ENCODE measurements at places on chromosomes 13 and 19.

DNA sequence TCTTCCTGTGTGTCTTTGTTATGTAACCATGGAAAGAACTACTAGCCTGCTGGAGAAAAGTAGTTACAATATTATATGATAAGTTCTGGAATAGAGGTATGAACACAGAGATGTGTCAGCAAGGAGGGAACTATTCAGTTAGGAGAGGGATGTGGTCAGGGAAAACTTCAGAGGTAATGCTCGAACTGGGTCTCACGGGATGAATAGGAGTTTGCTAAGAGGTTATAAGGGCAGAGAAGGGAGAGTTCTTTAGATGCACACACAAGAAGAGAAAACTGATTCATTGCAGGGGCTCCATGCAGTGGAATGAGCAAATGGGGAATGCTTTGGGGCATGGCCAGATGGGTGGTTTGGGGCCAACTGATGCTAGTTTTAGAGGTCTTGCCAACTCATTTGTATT, 46.0 kb upstream of the SIAH3 start:
- no peak for DNase-seq

- DNase-seq: no peak
Measured at GRCh38 chr13:59409211-59409610, 754.5 kb downstream of the DIAPH3 start.

DNA sequence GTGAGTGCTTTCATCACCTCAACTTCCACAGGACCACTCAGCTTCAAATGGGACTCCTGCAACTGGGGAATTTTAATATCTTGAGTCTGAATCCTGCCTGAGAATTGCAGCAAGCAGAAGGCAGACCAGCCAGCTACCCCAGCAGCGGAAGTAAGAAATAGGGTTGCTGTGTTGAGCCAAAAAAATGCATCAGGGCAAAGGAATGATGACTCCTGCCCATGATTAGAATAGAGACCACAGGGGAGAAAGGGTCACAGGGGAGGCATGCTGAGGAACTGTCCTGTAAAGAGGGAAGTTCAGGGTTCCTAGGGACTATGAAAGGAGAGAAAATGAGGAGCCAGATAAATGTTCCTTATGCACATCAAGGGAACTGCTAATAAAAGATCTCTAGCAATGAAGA, 370.2 kb downstream of the KCTD12 start:
- DNase-seq: no peak

DNA sequence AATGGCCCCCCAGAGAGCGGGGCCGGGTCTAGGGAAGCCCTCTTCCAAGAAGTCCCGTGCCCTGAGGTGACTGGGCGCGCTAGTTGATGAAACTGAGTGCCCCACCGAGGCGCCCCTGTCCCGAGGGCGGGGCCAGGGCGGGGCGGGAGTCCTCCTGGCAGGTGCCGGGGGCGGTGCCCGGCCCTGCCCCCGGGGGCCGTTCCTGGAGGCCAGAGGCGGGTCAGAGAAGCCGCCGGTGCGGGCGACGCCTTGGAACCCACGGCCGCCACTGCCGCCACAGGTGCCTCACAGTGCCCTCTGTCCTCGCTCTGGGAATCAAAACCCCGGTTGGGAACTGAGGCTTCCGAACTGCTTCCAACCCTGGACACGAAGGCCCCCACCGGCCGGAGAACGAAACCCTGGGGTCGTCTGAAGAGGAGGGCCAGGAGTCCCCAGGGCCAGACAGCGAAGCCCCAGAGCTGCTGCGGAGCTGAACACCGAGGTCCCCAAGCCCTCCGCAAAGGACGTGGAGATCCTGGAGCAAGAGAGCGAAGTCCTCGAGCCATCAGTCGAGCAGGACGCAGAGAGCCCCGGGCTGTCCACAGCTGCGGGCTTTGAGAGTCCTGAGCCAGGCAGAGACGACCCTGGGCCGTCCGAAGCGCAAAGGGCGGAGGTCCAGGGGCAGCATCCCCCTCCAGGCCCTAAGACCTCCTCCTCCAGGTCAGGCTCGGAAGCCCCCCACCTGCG, at the start of gene MISP3:
Gene MISP3 (plus strand): TSS at position 252 of the 726 bp plus-strand sequence. CDS start 524 bp downstream, outside the sequence.
- peak; percentile 47 for DNase-seq

- DNase-seq: peak; percentile 45
Measured at GRCh38 chr19:3785451-3785937, 687 bp downstream of the MATK start.

DNA sequence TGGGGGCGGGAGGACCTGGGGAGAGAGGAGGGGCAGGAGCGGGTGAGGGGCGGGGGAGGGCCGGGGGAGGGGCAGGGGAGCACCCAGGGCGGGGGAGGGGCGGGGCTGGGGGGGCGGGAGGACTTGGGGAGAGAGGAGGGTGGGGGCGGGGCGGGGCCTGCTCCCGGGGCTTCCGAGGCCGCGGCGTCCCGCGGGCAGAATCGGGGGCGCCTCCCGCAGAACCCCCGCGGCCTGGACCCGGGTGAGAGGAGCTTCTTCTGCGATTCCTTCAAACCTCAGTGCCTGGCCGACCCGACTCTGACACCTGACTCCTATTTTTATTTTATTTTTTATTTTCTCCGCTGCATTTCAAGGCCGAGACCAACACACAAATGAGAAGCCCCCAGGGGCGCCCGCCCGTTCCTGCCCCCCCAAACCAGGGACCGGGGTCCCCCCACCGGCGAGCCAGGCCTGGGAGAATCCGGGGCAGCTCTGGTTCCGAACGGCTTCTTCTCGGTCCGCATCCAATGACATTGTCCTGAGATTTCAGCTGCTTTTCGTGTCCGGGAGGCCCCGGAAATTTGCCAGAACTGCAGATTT, 470 bp upstream of the GRTP1 start:
- no peak for DNase-seq

GRCh38 chr13:23639674-23640073, 69.5 kb downstream of the TNFRSF19 start:
- DNase-seq: no peak

DNA sequence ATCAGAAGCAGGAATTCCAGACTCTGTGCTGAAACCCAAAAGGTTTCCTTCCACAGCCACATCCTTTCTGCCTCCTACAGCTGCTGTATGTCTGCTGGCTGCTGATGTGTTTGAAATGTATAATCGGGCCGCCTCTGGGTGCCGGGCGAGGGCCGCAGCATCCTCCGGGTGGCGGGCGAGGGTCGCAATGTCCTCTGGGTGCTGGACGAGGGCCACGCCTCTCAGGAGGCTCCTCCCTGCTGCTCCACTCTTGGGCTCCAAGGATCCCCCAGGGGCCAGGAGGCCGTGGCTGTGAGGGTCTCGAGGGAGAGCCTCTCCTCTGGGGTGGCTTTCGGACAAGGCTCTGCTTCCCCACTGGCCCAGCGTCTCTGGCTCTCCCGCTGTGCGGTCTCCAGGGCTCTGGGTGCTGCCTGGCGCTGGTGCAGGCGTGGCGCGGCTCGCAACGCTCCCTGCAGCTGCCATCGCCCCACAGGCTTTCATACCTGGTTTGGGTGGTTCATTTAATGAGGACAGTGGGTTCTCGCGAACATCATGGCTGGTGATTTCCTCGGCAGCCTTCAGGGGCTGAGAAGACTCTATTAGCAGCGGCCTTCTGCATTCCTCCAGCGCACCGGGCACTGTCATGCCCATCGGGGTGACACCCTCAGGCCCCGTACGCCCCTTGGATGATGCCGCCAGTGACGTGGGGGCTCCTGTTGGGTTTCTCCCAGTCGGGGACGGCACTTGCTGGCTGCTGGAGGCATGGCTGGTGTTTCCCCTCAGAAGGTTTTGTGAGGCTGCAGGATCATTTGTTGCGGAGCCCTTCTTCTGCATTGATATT, 41.8 kb upstream of the GRTP1 start:
- no peak for DNase-seq

DNA sequence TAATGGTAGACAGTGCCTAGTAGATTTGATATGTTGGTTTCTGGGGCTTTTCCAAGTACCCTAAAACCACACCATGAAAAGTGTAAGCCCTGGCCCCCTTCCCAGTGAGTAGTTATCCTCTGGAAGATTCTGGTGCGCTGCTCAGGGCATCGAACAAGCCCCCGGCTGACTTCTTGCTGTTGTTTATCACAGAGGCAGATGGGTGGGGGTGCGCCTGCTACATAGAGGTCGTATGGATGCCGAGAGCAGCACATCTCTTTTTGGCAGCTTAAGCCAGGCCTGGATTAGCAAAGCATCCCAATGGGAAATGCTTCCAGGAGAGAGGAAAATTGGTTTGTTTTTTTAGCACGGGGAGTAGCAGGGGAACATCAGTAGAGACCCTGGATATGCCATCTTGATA, 26.3 kb upstream of the SPATA13 start:
- no peak for DNase-seq

- no peak for DNase-seq
Measured at GRCh38 chr19:41744850-41745249, 10.5 kb upstream of the CEACAM6 start.

DNA sequence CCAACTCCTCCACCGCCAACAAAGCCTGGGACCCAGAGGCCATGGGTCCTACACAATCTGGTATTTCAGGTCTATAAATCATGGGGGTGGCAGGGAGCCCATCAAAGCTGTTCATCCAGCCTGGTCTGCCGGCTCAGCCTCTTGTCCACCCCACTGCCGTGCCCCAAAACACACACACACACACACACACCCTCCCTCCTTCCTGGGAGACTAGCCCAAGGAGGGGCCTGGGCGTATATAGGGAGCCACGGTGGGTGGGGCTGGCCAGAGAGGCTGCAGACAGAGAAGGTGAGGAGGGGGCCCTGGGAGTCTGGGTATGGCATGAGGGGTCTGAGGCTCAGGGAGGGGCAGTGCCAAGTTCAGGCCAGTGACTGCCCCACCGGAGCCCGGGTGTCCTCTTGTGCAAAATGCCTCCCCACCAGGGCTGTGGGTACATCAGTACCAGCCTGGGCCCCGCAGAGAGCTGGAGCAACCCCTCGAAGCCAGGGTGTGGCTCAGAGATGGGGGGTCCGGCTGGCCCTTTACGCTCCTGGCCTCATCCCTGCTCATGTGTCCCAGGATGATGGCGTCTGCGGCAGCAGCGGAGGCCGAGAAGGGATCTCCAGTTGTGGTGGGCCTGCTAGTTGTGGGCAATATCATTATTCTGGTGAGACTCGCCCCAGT, at the start of gene UPK1A:
Gene UPK1A (plus strand): TSS at position 267 of the 663 bp plus-strand sequence. CDS start 296 bp downstream, at position 563.
- no peak for DNase-seq

- no peak for DNase-seq
Measured at GRCh38 chr19:2329149-2329478, 630 bp downstream of the SPPL2B start.

DNA sequence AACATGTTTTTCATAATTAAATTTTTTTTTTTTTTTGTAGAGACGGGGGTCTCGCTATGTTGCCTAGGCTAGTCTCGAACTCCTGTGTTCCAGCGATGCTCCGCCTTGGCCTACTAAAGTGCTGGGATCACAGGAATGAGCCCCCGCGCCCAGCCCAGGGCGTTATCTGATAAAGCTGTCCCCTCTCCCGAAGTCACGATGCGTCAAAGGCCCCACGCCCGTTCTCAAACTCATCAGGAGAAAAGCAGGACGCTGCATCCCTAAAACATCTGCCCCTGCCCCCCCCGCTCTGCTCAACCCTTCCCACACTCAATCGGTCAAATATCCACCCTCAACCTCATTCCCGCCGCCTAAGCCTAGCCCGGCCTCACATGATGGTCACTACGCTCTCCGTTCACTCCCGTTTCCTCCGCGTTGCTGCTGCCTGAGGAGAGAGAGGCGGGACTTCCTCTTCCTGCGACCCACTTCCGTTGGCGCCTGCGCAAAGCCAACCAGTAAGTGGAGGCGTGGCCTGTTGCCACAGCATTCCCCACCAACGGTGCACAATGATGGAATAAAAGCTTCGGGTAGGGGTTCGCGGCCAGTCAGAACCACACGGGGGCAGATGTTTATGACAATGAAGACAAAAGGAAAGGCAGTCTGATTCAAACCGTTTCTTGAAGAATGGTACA, at the start of gene SNRPD2:
Gene SNRPD2 (minus strand): TSS at position 438 of the 671 bp plus-strand sequence. CDS start 65 bp downstream, at position 373.
- peak; percentile 92 for DNase-seq

- no peak for DNase-seq
Measured at GRCh38 chr13:49213997-49214916, 5.9 kb upstream of the MLNR start.

GRCh38 chr19:5621311-5621944, 1.1 kb downstream of the SAFB2 start:
- DNase-seq: no peak

DNA sequence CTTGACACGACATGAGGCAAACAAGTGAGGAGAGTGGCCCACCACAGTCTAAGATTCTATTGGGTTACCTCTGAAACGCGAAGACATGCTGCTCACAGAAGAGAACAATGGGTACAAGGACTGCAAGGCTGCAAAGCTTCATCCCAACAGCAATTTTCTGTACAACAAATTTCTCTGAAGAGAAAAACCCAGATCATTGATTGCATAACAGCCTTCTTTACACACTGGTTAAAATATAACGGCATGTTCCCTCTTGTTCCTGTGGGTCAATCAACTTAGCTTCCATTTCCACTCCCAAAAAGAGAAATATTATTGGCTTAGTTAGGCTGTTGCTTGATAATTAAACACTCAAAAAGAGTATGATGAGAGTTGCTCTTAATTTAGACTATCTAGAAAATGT, at the start of gene CPB2:
Gene CPB2 (minus strand): TSS at position 166 of the 400 bp plus-strand sequence. CDS start 24 bp downstream, at position 142.
- DNase-seq: no peak

- no peak for DNase-seq
Measured at GRCh38 chr13:94692030-94692429, 20.3 kb downstream of the SOX21 start.

DNA sequence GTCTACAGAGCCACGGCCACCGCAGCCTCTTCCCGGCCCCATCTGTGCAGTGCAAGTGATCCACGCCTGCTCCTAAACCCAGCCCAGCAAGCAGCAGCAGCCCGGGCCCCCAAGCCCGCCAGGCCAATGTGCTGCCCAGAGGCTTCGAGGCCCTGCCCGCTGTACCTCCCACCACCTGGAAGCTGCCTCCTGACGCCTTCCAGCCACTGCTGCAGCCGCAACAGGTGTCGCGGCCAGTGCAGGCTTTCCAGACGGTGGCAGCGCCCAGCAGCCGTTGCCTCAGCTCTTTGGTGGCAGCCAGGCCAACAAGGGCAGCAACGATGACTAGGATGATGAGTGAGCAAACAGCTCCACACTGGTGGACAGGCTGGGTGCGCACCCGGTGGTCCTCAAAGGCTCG, 50.2 kb upstream of the TPM4 start:
- DNase-seq: no peak

- no peak for DNase-seq
Measured at GRCh38 chr13:35733827-35734226, 257.3 kb upstream of the MAB21L1 start.

- DNase-seq: no peak
Measured at GRCh38 chr13:96734499-96734898, 259.8 kb downstream of the OXGR1 start.

- peak; percentile 51 for DNase-seq
Measured at GRCh38 chr19:42250666-42251531, 4.0 kb downstream of the ERF start.

DNA sequence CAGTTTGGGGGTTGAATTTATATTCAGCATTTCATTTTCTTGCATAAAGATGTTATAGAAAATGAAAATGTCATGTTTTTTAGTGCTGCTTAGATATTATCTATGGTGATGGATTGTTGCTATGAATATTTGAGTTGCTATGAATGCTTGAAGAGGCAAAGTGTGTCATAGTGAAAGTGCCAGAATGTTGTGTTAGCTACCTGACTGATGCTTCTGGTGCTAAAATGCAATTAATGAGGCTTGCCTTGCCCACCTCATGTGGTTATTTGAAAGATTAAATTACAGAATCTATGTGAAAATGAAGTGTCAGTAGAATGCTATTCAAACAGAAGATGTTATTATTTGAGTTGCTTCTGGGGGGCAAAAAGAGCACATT, 62.7 kb upstream of the MYCBP2 start:
- no peak for DNase-seq

Data from activated naive CD8-positive, alpha-beta T cell treated with anti-CD3 and anti-CD28 coated beads for 36 hours (primary cell).